ENCODE measurements at places on chromosomes 5 and 9.

DNA sequence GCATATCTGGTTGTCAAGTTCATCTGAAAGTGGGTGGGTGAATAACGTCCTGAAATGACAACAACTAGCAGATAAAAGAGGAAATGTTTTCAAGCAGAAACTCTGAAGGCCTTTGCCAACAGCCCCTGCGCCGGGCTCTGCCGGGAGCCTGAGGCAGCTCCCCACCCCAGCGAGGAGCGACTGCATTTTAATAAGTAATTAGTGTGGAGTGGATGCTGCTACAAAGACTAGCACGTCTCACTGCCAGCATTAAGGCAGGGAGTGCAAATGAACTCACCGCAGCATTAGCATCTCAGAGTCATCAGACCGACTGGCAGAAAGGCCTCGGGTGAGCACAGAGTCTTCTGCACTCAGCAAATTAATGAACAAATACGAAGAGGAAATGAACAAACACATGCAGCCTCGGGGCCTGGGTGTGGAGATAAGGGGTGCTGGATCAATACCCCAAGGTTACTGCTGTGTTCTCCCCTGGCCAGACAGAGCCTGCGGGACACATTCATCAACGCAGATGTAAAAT is 63.8 kb downstream of the VAV2 start:
- DNase-seq = no peak

DNA sequence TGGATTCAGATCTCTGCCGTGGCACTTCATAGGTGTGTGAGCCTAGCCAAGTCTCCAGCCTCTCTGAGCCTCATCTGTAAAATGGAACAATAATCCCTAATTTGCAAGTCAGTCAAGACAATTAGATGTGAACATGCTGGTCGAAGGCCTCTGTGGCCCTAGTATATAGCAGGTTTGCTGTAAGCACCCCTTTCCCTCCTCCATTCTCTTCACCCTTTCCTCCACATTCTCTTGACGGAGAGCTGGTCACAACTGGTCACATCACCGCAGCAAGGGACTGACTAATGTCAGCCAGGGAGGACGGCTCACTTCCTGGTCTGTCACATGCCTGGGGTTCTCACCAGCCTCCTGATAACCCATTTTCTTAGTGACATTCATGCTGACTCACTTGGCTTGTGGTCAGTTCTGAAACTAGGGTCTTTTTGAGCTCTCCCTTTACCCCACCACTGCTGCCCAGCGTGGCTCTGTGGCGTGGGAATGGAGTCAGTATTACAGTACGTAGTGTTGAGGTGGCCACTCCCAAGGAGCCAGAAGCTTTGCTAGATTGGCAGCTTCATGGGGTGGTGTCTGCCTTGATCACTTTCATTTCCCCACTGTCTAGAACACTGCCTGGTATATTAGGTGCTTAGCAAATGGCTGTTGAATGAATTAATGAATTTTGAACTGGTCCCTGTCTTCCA is 47.8 kb downstream of the ERGIC1 start:
- no peak for DNase-seq

- DNase-seq = no peak
Measured at GRCh38 chr9:13759551-13759950, 480.1 kb upstream of the MPDZ start.

DNA sequence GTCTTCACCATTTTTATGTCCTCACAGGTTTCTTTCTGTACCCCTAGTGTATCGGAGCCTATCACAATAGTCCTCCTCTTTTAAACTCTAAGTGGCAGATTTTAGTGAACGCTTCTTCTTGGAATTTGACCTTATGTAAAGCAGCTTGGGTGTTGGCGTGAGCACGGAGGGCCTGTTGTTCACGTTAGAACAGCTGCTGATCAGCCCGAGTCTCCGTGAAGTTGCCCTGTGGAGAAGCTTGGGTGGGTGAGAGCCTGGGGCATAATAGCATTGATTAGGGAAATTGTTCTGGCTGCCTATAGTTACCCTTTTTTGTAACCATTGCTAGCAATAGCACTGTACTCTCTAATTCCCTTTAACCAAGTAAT is 167.0 kb upstream of the OTULINL start:
- DNase-seq = no peak

GRCh38 chr9:135037521-135038250 is 49.8 kb upstream of the OLFM1 start:
- DNase-seq = no peak

DNA sequence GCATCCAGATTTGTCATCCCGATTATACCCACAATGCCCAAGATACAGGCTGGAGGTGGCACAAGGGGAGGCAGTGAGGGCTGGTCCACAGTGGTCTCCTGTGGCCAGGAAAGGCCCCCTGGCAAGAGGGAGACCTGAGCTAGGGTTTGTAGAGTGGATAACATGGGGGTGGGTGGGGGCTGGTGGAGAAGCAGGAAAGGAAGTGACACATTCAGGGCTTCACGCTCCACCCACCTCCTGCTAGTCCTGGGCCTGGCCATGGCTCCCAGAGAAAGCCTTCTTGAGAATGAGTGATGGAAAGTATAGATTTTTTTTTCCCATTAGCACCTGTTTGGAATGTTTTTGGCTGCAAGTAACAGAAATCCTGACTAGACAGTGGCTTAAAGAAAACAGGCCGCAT is 81.3 kb downstream of the ANKRD33B start:
- DNase-seq = no peak

DNA sequence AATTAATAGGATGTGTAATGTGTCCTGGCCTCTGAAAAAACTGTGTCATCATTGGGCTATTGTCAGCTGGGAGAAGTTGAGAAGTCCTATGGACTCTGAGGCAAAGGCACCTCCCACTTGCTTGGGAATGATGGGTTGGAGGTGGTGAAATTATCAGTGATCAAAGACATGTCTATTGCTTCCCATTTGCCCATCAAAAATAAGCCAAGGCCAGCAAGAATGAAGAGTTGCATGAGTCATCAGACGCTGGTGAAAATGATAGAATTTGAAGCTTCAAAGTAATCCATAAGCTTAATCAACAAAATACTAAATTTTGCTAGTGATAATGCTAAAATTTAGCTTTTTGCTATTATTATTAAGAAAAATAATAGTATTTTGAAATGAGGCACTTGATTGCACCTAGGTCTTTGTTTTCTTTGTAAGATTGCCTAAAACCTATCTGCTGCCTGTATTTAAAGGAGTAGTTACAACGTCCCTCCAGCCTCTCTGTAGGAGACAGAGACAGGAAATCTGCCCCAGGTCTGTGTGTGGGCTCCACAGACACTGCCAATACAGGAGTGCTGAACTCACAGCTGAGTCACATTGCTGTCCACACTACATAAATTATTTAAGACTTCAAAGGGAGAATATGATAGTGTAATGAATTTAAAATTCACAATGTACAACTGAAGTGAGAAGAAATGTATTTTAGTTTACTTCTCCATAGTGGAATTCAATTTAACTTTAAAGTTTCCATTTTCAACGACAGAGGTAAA is 48.4 kb upstream of the APC start:
- DNase-seq = no peak

GRCh38 chr9:126479515-126479914 is 134.2 kb upstream of the LMX1B start:
- DNase-seq = no peak

DNA sequence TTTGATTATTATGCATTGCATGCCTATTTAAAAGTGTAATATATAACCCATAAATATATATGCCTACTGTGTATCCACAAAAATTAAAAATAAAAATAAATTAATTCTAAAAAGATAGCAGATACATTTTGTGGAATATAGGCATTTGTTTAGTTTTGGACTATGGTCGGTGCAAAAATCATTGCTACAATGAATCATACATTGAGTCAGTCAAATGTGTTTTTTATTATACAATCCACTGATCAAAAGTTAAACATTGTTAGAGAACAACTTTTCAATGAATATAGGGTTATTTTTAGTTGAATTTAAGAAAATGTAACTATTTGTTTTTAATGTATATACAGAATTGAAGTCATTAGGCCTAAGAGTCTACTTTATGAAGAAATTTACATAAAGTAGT is 885.9 kb downstream of the EFNA5 start:
- no peak for DNase-seq

- no peak for DNase-seq
Measured at GRCh38 chr5:81820863-81821262, 70.0 kb upstream of the SSBP2 start.

GRCh38 chr9:88303721-88304451 is 84.4 kb upstream of the SPIN1 start:
- DNase-seq = no peak

DNA sequence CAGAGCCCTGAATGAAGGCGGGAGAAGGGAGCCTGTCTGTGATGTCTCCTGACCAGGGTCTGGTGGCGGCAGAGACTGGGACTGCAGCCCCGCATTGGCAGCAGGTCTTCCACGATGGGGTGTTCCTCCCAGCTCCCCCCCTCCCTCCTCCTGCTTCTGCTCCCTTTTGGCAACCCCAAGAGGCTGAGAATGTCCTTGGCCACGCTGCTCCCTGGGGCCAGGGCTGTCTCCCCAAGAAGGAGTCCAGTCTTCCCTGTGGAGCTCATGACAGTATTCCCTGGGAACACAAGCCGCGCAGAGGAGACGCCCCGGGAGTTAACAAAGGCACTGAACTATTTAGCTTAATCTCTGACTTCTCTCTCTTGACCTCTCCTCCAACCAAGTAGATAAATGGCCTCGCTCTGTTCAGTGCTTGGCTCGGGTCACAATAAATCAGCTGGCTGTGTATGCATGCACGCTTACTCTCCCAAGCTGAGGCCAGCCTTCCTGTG is 84.0 kb upstream of the NEURL1B start:
- no peak for DNase-seq

DNA sequence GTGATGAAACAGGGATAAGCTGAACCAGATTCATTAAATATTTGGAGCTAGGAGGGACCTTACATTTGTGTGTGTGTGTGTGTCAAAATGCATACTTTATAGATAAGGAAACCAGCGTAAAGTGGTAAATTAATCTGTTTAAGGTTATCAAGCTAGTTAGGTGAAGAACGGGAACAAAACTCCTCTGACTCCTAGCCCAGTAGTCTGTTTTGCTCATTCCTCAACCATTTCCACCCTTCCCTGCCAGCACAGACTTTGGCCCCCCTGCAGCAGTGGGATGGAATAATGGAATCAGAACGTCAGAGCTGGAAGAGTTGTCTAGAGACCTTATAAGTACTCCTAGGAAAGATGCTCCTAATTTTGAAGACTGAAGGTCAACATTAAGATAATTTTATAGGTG is 6.5 kb downstream of the AGXT2 start:
- no peak for DNase-seq

DNA sequence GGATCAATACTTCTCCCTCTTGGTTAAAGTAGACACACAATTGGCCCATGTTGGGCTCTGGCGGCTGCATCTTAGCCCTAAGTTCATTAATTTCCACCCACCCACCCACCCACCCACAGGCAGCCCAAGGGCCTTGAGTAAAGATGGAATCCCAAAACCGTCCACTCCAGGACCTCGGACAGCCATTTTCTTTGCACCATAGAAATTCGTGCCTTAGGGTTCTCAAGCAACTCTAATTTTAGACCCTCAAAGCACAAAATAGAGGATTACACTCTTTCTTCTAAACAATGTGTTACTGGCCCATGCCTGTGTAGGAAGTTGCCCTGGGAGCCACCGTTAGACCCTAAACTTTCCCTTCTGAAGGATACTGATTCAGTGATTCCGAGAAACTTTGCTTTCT is 568.5 kb downstream of the IRX1 start:
- DNase-seq = no peak

- no peak for DNase-seq
Measured at GRCh38 chr5:170301981-170302652, 4.5 kb upstream of the LCP2 start.

GRCh38 chr5:77984587-77984986 is 208.4 kb upstream of the TBCA start:
- no peak for DNase-seq

GRCh38 chr5:24591426-24591825 is 53.4 kb downstream of the CDH10 start:
- no peak for DNase-seq

- no peak for DNase-seq
Measured at GRCh38 chr5:157283434-157283833, 17.5 kb downstream of the CYFIP2 start.
